ENCODE measurements at places on chromosomes 11 and 22.
A peak's percentile ranks its signal among the peaks of the same experiment; 100 is the strongest.

GRCh38 chr11:27868709-27869108 is 168.5 kb upstream of the BDNF start:
- no peak for DNase-seq

GRCh38 chr22:37518509-37519267 is 527 bp downstream of the CARD10 start:
- no peak for DNase-seq

GRCh38 chr11:46210133-46210636 is 67.3 kb upstream of the CREB3L1 start:
- peak; percentile 89 for DNase-seq

DNA sequence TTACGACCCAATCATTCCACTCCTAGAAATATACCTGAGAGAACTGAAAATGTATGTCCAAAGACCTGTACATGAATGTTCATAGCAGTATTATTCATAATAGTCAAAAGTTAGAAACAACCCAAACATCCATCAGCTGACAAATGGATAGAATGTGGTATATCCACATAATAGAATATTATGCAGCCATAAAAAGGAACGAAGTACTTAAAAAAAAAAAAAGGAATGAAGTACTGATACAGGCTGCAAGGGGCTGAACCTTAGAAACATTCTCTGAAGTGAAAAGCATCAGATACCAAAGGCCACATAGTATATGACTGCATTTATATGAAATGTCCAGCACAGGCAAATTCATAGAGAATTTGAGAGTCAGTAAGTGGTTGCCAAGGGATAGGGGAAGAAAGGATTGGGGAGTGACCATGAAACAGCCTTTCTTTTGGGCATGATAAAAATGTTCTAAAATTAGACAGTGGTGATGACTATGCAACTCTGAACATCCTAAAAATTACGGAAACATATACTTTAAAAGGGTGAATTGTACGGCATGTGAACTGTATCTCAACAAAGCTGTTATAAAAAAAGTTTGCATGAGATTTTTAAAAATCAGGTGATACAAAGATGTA is 1.8 kb downstream of the TPST2 start:
- peak; percentile 58 for DNase-seq

GRCh38 chr11:65777821-65778361 is 2.9 kb downstream of the AP5B1 start:
- DNase-seq, result no peak

GRCh38 chr11:59173080-59173963 is 1.4 kb downstream of the DTX4 start:
- peak; percentile 73 for DNase-seq

GRCh38 chr11:36123336-36124101 is 165.7 kb downstream of the COMMD9 start:
- DNase-seq, result no peak

- DNase-seq, result no peak
These were observed 26.6 kb downstream of the ATG16L2 start for GRCh38 chr11:72840780-72841179.

DNA sequence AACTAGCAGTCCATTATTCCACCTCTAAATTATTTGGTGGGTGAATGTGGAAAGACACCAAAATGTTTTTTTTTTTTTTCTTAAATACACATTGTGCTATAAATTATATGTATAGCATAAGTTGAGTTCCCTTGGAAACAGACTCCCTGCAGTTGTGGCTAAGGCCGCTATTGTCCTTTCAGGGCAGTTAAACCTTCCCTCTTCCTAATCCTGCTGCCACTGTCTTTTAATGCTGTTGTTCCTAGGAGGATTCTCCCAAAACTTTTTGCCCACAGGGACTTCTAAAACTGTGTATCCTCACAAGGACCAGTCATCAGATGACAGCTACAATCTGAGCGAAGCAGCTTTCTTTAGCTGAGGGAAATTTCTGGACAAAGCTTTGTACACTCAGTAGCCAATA is 478.9 kb upstream of the CHORDC1 start:
- DNase-seq, result no peak

DNA sequence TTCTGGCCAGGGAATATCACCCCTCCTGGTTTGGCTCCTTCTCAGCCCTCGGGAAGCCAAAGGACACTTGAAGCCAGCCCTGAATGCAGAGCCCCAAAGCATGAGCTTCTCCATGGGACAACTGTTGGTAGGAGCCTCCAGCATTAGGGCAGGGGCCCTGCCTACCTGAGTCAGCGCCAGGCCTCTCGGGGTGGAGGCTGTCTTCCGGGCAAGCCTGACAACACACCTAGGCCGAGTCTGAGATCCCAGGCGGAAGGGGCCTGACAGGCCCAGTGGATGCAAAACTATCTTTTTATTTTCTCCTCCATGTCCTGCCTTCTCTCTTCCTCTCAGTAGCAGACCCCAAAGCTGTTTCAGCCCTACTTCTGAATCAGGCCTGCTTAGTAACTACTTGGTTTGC is 27.6 kb downstream of the RCOR2 start:
- no peak for DNase-seq

DNA sequence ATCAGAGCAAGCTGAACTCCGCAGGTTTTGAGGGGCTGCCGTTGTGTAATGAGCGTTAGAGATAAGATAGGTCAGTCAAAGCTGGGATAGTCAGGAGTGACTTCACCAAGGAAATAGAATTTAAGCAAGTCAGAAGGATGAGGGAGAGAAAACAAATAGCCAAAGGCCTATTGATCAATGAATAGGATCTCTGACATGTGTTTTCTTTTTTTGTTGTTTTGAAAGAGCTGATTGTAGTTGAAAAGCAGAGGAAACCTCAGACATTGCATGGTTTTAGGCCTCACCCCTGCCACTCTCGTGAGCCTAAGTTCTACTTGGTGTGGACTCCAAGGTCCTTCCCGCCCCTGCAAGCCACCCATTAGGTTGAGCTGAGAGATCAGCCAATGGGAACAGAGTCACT is 3.2 kb downstream of the EIF3L start:
- no peak for DNase-seq

- DNase-seq, result no peak
These were observed 778 bp downstream of the KDELR3 start for GRCh38 chr22:38468443-38469305.

DNA sequence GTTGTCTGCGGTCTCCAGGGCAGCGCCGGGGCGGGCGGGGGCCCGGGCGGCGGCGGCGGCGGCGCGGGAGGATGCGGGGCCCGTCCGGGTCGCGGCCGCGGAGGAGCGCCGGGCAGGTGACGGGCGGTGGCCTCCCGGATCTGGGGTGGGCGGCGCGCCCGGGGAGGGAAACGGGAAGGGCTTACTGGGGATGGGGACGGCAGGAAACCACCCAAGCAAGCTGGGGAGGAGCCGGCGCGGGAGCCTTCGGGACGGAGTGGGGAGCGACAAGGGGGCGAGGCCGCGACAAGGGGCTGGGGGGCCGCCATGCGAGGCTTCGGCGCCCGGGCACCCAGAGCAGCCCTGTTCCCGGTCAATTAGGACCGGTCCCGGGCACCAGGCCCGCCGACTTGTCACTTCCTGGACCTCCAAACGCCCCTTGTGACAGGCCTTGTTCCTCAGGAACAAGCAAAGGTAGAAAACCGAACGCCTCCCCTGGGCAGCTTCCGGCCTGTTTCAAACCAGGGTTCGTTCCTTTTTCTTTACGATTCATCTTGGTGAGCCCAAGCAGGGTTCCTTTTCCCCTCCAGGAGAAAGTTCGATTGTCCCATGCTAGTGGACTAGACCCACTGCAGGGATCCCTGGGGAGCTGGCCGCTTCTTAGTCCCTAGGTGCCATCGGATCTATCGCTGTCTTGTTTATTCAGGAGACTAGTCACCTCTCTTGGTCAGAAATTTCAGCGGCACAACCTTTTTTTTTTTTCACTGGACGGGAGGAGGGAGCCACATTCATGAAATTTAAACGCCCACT is 492 bp downstream of the JHY start:
- DNase-seq, result peak; percentile 64

DNA sequence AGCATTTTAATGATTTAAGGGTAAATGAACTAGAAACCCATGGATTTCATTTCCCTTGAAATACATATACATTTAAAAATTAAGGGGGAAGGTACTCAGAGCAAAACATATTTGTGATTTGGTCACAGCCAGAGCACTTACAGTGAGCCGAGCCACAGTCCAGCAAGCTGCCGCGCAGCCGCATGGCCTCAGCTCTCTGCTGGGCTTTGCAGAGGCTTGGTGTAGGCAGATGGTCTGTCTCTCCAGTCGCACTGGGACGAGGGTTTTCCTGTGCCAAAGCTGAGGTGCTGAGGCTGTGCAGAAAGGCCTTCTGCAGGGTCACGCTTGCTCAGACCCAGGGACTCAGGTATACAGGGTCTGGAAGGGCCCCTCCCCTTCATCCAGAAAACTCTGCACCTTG is 367.3 kb downstream of the OPCML start:
- DNase-seq, result no peak

- DNase-seq, result peak; percentile 7
These were observed 176.7 kb downstream of the SWAP70 start for GRCh38 chr11:9840460-9841004.

- no peak for DNase-seq
These were observed 210.4 kb downstream of the SNX19 start for GRCh38 chr11:130705670-130706421.

DNA sequence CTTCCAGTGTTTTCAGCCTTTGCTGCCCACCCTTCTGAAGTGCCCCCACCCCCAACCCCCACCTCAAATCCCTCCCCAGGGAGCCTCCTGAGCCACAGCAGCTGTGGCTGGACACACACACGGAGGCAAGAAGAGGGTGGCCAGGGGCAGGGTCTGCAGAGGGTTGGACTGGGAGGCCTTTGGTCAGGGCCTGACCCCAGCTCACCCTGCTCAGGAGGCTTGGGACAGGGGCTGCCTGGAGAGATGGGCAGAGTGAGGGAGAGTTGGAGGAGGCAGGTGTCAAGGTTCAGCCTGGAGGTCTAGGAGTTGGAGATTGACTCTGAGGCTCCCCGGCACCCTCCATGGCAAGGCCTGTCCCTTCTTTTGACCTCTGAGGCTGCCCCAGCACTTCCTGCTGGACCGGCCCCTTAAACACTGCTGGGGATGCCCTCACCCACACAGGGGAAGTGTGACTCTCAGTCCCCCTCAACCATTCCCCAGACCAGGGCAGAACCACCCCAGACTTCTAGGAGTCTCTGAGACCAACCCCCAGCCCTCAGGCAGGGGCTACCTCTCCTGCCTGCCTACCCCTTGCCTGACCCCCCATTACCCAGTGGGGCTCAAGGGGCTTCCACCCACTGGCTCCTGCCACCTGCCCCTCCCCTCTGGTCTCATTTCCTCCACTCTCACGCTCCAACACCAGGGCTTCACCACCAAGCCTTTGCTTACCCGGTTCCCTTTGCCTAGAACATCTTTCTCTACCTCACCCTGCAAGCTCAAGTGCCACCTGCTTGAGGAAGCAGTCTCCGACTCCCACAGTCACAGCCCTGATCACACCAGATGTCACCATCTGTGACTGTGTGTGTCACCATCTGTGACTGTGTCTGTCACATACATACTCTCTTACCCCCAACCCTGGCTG is 8.6 kb downstream of the ARAP1 start:
- peak; percentile 50 for DNase-seq

GRCh38 chr11:43123443-43123842 is 188.4 kb upstream of the API5 start:
- DNase-seq, result no peak

- DNase-seq, result no peak
These were observed 103.5 kb downstream of the KCNC1 start for GRCh38 chr11:17838102-17838501.

- DNase-seq, result no peak
These were observed 1.7 kb downstream of the BAIAP2L2 start for GRCh38 chr22:38108561-38109319.

DNA sequence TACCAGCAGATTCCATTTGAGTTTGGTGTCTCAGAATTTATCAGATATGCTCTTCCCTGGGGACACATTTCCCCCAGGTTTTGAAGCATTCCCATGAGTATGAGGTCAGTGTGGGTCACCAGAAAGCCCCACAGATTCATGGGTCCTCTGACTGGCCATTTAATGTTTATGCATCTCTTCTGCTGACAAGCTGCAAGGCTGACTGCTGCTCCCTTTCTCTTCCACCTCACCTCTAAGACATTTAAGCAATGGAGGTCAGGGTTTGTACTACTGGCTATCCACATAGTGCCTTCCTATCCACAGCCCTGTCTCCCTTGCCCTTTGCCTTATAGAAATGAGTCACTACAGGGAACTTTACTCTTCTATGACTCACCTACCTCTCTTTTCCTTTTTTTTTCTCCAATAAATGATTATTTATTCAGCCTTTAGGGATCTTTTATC is 106.0 kb upstream of the TIMP3 start:
- DNase-seq, result peak; percentile 29

GRCh38 chr22:29040385-29041275 is 21.0 kb downstream of the C22orf31 start:
- DNase-seq, result peak; percentile 83

- no peak for DNase-seq
These were observed 82.6 kb downstream of the BARX2 start for GRCh38 chr11:129458278-129458677.

- DNase-seq, result no peak
These were observed 26.5 kb downstream of the SGSM3 start for GRCh38 chr22:40396882-40397281.

- DNase-seq, result no peak
These were observed 7.8 kb downstream of the PRG3 start for GRCh38 chr11:57373146-57373545.

GRCh38 chr11:79221444-79222130 is 219.2 kb downstream of the TENM4 start:
- no peak for DNase-seq

GRCh38 chr11:30244265-30244664 is 13.5 kb downstream of the FSHB start:
- no peak for DNase-seq

- peak; percentile 48 for DNase-seq
These were observed 12.7 kb downstream of the MAFF start for GRCh38 chr22:38214302-38215056.

DNA sequence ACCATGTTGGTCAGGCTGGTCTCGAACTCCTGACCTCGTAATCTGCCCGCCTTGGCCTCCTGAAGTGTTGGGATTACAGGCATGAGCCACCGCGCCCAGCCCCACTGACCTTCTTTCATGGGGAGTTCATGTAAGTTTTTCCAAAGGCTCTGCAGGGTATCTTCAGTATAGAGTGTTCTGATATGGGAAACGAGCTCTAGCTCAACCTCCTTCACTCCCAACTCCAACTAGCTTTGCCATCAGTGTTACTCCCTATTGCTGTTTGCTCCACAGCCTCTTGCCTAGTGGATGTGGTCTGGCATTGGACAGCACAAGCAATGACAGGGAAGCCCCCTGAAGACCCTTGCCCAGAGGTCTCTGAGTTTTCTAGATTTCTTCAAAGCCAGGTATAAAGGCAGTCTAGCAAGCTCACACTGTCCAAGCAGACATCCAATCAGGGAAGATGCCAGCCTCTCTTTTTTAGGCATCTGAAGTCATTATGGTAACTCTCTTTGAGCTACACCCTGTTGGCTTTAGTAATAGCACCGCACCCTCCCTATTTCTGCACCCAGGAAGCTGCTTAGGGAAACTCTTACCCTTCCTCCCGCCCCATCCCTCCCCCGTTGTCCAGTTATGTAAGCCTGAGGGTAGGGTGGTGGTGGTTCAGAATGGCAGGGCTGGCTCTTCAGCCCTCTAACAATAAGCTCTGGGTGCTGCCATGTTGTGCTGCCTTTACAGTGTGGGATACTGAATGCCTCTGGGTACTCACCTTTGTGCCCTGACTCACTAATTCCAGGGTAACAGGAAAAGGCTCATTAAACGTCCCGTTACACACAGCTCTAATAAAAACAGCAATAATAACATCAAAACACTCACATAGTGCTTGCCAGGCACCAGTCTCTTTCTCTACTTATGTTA is 41.4 kb upstream of the CLDN5 start:
- DNase-seq, result no peak

GRCh38 chr11:9038541-9038940 is 34.7 kb upstream of the NRIP3 start:
- DNase-seq, result peak; percentile 72

Data from inflammatory macrophage treated with lipopolysaccharide for 1 hour (primary cell).